ENCODE measurements at places on chromosomes 12 and 14.

DNA sequence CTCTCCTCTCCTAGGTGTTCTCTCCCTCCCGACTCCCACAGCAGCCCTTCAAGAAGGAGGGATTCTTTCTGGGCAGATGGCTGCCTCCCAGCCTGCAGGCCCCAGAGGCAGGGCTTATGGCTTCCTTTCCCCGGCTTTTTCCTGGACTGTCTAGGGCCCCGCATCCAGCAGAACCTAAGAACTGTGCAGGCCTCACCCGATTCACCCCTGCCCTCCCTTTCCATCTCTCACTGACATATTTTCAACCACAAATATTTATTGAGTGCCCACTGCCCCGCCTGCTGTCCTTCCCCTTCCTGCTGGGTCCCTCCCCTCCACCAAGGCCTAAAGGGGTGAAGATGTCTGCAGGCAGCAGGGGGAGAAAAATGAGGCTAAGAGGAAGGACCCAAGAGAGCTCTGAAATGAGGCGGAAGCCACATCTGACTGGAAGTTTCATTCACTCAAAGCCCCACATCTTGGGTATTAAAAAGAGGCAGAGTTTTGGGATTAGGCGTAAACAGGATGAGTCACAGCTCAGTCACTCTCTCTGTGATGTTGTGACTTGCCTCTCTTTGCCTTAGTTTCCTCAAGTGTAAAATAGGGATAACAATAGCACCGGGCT, 2.9 kb downstream of the SCNN1A start:
- peak; percentile 88 for DNase-seq

GRCh38 chr14:49622022-49622607, 1.5 kb downstream of the MGAT2 start:
- DNase-seq, result no peak

DNA sequence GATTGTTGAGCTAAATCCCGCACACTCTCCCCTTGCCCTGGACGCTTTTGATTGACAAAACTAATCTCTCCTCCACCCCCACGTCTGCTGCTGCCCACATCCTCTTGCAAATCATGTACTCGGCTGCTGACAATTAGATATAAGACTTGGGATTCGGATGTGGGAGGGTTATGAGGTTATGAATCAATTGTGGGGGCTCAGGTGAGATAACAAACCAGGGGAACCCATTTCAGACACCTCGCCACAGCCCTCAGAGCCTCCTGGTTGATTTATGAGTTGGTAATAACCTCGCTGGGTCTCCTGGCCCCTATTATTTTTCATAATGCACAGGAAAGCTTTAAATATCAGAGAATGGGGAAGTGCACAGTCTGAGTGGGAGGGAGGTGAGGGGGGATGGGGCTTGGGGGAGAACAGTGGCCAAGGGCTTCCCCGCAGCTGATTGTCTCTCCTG, 449.9 kb downstream of the DPF3 start:
- no peak for DNase-seq

DNA sequence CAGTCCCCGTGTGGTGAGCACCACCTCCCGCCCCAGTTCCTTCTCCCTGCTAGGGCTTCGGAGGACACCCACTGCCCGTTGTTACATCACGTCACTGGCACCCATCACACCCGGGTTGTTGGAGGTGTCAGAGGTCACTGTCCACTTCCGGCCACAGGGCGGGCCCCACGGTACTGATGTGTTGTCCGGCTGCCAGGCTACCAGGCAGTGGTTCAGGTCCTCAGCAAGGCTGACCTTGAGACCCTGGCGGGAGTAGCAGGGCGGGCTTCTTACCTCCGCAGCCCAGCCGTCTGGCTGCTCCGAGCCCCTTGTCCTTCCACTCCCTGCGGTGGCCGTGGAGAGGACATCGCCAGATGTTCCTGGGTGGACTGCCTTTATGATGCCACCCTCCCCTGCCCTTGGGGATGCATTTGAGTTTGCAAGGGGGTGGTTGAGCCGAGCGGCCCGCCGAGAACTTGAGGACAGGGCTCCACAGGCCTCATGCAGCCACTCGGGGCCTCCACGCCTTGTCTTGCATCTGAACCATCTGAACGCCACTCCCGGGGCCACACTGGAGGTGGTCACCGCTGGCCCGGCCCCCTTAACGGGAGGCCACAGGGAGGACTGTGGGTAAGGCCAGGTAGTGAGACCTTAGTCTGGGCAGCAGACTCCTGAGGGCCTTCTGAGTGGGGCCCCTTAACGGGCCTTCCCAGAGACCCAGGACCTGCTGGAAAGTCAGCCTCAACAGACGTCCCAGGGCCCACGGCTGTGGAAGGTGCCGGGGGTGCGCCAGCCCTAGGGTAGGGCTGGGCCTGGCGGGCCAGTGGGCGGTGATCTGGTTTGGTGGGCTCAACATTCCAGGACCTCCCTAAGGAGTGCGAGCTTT, 27.1 kb upstream of the PLD4 start:
- DNase-seq, result no peak

- no peak for DNase-seq
Measured at GRCh38 chr14:74981462-74981782, 21.3 kb upstream of the EIF2B2 start.

- no peak for DNase-seq
Measured at GRCh38 chr12:101415228-101415627, 7.7 kb upstream of the ARL1 start.

DNA sequence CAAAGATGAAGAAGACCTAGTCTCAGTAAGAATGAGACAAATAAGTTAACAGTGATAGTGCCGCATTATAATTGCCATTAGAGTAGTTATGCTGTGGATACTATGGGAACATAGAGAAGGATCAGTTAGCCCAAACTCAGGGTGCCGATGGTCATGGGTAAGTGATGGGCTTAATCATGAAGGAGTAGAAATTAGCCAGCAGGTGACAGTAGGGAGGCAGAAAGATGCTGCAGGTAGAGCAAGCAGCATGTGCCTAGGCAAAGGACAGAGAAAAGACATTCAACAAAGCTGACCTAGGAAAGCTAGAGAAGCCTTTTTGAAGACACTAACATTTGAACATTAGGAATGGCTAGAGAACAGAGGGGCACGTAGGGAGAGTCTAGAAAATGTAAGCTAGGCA, 30.6 kb upstream of the PTPRQ start:
- no peak for DNase-seq

DNA sequence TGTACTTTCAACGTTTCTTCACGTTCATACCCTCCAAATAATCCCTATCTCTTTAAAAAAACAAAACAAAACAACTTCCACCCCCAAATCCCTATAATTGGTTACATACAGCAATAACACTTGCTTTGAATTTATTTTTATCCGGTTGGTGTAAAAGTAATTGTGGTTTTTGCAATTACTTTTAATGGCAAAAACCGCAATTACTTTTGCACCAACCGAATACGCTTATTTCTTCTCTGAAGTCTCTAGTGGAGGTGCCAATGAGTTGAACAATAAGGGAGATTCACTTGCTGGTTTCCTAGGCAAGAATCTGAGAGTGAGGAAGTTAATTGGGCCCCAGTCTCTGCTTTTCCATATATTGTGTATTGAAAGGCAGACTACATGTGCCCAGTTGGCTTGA, 133.3 kb downstream of the DACT1 start:
- DNase-seq, result no peak

GRCh38 chr12:14431975-14432374, 66.5 kb downstream of the ATF7IP start:
- no peak for DNase-seq

GRCh38 chr14:23361763-23362162, 3.2 kb downstream of the EFS start:
- DNase-seq, result no peak

DNA sequence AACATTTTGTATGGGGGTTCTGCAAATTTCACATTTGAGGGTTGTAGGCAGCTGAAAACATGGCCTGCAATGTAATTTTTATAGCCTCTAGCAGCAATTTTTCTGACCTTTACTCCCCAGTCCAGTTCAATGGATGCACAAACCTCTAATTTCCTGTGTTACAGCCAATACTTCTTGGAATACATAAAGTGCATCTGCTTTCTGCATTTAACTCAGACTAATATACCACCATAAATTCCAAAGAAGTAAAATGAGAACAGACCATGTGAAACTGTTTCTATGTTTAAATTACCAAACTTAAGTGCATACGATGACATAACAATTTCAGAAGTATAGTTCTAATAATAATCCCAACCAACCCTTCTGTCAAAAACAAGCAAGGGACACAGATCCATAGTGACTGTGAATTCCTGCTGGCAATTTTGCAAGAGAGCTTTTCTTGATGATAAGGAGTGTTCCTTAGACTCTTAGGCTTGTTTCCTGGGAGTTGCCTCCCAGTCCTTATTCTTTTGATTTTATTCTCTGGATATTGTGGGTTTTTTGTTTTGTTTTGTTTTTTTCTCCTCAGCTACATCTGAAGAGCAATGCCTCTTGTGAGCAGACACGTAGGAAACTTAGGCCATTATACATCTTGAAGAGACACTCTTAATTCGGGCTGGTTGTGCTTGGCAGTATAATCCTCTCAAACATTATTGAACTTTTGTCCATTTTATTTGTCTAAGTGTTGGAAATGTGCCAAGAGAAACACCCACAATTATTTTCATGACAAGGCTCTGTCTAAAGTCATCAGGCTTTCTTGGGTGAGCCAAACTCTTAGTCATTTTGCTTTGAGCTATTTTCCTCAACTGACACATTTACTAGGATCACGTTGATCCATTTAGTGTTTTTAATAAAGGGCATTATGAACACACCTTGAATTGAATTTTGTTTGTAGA, 51.3 kb upstream of the RERGL start:
- DNase-seq, result peak; percentile 2

GRCh38 chr12:89736995-89737394, 28.4 kb upstream of the ATP2B1 start:
- no peak for DNase-seq

DNA sequence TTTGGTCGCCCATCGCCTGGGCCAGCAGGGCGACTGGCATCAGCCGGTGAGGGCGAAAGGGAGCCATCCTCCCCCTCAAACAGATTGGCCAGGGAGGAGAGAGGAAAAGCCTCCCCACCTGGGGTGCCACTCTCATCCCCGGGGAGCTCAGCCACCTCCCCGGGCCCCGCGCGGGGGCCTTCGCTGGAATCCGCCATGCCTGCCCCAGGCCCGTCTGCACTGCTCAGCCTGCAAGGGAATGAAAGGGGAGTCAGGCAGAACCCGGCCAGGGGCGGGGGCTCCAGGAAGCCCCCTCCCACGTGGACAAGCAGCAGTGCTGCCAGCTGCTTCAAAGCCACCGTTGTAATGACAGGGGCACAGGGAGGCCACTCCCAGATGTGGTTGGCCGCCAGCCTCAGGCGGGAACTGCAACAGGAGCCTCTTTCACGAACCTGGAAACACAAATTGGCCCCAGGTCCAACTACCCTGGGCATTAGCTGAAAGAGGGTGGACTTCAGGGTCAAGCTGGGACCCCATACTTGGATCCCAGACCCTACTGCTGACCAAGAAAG, 18.5 kb downstream of the TRPV4 start:
- DNase-seq, result no peak

DNA sequence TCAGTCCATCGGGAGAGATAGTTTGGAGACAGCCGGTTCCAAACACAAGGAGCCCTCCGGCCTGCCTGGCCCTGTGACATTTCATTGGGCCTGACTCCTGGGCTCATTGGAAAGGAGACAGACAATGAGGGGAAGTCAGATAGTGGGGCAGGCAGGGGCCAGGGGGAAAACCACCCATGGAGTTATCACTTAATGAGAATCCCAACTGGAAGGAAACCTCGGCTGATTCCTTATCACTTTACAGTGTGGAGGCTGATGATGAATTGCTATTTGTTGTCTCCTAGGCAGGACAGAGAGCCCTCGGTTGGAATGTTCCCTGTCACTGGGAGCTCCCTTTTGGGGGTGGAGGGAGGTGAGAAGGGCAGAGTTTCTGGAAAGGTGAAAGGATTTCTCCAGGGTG, 44.4 kb downstream of the TBX5 start:
- DNase-seq, result no peak

DNA sequence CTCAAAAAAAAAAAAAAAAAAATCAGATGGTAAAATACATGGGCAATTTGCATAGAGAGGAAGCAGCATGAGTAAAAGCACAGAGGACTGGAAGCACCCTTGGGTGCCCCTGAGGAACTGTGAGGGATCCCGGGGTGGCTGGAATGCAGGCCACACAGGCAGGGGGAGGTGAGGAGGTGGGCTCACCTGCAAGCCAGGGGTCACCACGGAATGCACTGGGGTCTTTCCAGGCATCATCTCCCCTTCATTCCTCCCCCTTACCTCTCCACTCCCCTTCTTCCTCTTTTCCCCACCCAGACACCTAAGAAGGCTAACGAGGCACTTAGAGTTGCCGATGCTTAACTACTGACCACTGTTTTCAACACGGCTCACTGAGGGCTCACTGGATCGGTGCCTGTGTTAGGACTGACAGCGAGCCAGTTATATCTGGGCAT, 14.4 kb upstream of the HIP1R start:
- DNase-seq, result no peak

GRCh38 chr12:43883311-43883710, 47.4 kb downstream of the TMEM117 start:
- DNase-seq, result no peak

DNA sequence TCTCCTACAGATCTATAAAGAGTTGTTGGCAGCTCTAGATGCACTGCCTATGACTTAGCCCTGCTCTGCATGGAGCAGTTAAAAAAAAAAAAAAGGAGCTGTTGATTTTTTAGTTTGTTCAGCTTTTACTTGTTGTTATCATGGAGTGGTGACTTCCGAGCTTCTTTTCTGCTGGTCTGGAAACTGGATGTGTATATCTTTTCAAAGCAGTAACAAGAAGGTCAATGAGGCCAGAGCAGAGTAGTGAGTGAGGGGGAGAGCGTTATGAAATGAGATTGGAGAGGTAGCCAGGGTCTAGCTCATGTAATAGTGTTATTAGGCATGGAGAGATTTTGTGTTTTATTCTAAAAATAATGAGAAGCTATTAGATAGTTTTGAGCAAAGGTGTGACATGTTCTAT, 13.2 kb upstream of the TUBA1B start:
- DNase-seq, result no peak

DNA sequence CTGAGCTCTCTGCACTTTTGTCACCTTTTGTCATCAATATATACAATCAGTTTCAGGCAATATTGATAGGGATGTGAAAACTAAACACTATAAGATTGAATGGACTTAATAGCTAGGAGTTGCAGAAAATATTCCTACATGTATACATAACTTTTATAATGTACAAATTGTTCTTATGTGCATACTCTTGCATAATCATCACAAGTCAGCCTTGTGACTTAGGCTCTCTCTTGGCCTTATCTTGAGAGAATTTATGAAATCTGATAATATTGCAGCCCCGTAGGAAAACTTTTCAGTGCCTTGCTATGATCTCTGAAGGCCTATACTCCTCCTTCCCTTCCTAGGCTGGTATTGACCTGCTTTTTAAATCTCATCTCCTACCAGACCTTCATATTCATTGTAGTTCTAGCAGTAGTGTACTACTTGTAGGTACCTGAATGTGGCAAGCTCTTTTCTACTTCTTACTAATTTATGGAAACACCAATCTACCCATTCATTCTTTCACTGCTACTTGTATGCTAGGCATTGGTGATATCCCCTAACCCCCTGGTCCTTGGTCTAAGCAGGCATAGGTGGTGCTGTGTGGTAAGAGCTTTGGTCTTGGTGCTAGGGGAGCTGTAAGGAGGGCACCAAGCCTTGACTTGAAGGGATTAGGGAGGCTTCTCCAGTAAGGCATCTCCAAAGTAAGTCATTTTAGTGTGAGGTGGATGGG, 100.0 kb downstream of the PRKCH start:
- no peak for DNase-seq

GRCh38 chr12:68483592-68484383, 126.9 kb upstream of the RAP1B start:
- DNase-seq, result peak; percentile 56

GRCh38 chr12:112496496-112496895, 77.7 kb downstream of the PTPN11 start:
- no peak for DNase-seq

- DNase-seq, result no peak
Measured at GRCh38 chr14:102479777-102480176, 29.8 kb downstream of the ANKRD9 start.
